ENCODE measurements at places on chromosomes 2 and 18. TPM values are rescaled to one million over a fixed set of nuclear protein-coding genes. Genes with fewer than 3 reads are reported as not detected.

Gene MDH1B
- 3.4 TPM for total RNA-seq

Gene ANKRD30B
- total RNA-seq = not detected

Gene SLC5A7
- 2.5 TPM for total RNA-seq

Gene NEU2
- total RNA-seq = not detected

Gene CDK5R2
- total RNA-seq = 11.6 TPM

Gene ASB18
- not detected for total RNA-seq

Gene LNPK
- 48.9 TPM for total RNA-seq

Gene INPP5D
- 2.7 TPM for total RNA-seq

Gene ADCYAP1
- total RNA-seq = 4.4 TPM

Gene SCN2A
- total RNA-seq = 160 TPM

Gene RGPD3
- total RNA-seq = 0.98 TPM

Gene KLHL41
- total RNA-seq = 1.7 TPM

Gene BCL11A
- total RNA-seq = 89.5 TPM

Gene VWC2L
- 3.2 TPM for total RNA-seq

Gene DTNA
- 43.0 TPM for total RNA-seq

Gene EMILIN1
- total RNA-seq = 3.7 TPM

Gene NT5C1B
- not detected for total RNA-seq

Gene RNF125
- total RNA-seq = 1.7 TPM

Gene ERICH2
- total RNA-seq = not detected

Gene CDH7
- 2.7 TPM for total RNA-seq

Gene ANKZF1
- 25.3 TPM for total RNA-seq

Gene RNASEH1
- 22.1 TPM for total RNA-seq

Gene IMP4
- total RNA-seq = 37.1 TPM

Gene CFAP65
- total RNA-seq = 0.74 TPM

Gene HOXD10
- total RNA-seq = not detected

Gene SPC25
- total RNA-seq = 5.4 TPM

Gene RTP5
- 5.2 TPM for total RNA-seq

Gene IL1R1
- total RNA-seq = 0.74 TPM

Gene TRIM54
- total RNA-seq = not detected

Gene FSIP2
- total RNA-seq = 3.2 TPM

Gene ASB3
- total RNA-seq = 64.9 TPM

Gene D2HGDH
- total RNA-seq = 10.1 TPM

Gene MYO3B
- 0.25 TPM for total RNA-seq

All from temporal lobe (tissue), 4 donors.